ENCODE measurements at places on chromosomes 1 and 21. TPM values are rescaled to one million over a fixed set of nuclear protein-coding genes. Genes with fewer than 3 reads are reported as not detected.

The GJA9 gene
- total RNA-seq, result not detected

The RNF207 gene
- total RNA-seq, result 19.3 TPM

The PIP5K1A gene
- total RNA-seq, result 41.8 TPM

The PPM1J gene
- total RNA-seq, result 1.5 TPM

The CALML6 gene
- 0.24 TPM for total RNA-seq

The TBX15 gene
- 0.08 TPM for total RNA-seq

The TLCD4 gene
- 12.2 TPM for total RNA-seq

The EPRS1 gene
- total RNA-seq, result 83.6 TPM

The DENND2C gene
- total RNA-seq, result 0.47 TPM

The OR2W3 gene
- not detected for total RNA-seq

The YIPF1 gene
- total RNA-seq, result 14.2 TPM

The ESRRG gene
- not detected for total RNA-seq

The ZNF648 gene
- total RNA-seq, result not detected

The TFAP2E gene
- total RNA-seq, result 0.56 TPM

The CR2 gene
- not detected for total RNA-seq

The LBR gene
- 42.2 TPM for total RNA-seq

The FCAMR gene
- total RNA-seq, result not detected

The MROH7 gene
- total RNA-seq, result not detected

The SLAMF7 gene
- total RNA-seq, result 1.8 TPM

The NOTCH2 gene
- total RNA-seq, result 18.6 TPM

The FBLIM1 gene
- total RNA-seq, result 20.9 TPM

The AADACL4 gene
- total RNA-seq, result not detected

All from A549 treated with CpdA at 1 μM for 4 hours (cell line).